Right lung (tissue), 10 donors: ENCODE measurements at places on chromosomes 2 and 18.

DNA sequence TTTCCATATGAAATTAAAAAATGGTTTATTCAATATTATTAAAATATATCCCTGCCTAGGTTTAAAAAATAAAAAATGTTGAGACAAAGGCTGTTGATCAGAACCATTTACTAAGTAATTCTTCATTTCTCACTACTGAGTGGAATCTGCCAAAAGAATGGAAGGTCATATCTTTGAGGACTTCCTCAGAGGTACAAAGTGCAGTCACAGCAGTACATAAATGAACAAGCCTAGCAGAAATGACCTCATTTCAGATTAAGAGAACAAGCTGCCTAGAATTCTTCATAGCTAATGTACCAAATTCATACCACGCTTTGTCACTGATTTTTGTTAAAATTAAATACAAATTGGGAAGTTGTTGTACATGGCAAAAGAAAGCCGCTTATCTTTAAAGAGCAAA lies 318.9 kb upstream of the TFPI start:
- DNase-seq = no peak

DNA sequence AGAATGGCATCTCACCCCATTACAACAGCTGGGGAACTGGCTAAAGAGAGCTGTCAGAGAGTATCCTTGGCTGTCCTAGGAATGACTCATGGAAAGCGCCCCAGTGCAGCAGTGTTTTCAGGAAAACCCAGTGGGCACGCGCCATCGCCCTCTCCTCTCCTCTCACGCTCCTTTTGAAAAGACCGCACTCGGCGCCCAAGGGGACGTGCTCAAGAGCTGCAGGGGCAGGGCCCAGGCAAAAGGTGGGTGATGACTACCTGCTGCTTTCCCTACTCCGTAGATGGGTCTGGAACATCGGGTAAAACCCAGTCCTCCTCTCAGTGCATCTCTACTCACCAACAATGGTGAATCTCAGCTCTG lies 68.1 kb downstream of the EMILIN2 start:
- DNase-seq = no peak

- no peak for DNase-seq
These were observed 153.7 kb upstream of the SERTAD2 start for GRCh38 chr2:64807417-64807816.

DNA sequence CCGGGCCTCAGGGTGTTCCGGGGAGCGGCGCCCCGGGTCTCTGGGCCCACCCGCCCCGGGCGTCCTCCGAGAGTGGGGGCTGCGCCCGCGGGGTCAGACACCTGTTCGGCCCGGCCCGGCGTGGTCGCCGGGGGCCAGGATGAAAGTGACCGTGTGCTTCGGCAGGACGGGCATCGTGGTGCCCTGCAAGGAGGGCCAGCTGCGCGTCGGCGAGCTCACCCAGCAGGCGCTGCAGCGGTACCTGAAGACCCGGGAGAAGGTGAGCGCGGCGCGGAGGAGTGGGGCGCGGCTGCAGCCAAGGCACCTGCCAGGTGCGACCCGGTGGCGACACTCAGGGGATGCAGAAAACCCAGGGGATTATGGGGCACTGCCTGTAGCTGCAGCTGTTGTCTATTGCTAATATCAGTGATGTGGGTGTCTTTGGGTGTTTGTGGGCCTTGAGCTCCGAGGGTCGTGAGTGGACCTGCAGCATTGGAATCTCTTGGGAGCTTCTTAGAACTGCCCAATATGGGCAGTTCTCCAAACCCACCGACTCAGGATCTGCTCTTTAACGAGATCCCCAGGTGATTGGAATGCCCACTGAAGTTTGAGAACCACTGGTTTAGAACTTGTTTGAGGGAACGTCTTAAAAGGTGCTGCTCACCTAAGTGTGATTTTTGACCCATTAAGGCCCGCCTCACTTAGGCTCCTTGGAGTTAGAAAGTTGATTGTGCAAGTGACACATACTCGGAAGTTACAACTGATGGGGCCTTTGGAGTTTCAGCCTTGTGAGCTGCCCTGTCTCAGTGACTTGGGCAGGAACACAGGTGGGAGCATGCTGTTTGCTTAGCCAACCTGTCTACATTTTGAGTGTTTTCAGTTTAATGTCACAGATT lies 823 bp downstream of the PARD3B start:
- DNase-seq = no peak

- DNase-seq = no peak
These were observed 16.8 kb upstream of the TMEM131 start for GRCh38 chr2:98012561-98012991.

- DNase-seq = no peak
These were observed 33.7 kb downstream of the ABI2 start for GRCh38 chr2:203361922-203362321.

DNA sequence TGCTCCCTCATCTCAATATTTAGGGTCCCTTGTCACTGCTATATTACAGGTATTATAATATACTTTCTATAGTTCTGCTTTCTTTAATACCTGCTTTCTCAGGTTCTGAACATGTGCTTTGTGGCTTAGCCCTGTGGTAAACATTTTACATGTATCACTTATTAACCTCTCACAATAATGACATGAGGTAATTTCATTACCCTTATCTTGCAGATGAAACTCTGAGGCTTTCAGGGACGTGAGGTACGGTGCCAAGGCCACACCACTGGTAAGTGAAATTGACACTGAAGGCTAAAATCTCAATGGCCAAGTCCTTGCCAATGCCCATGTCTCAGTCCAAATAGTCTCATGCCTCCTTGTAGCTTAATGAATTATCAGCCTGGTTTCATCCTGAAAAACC lies 21.7 kb downstream of the LINC00305 start:
- no peak for DNase-seq

DNA sequence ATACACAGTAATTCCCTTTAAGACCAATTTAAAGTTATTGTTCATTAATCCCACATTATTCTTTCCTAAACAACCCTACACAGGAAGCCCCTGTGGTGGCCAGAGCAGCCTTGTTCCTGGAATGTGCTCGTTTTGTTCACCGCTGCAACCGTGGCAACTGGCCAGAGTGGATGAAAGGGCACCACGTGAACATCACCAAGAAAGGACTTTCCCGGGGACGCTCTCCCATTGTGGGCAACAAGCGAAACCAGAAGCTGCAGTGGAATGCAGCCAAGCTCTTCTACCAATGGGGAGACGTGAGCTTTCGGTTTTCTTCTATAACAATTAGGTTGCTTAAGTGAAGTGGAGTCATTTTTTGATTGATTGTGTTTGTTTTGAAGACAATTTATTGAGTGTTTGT lies 101.0 kb downstream of the UNC80 start:
- peak; percentile 19 for DNase-seq

DNA sequence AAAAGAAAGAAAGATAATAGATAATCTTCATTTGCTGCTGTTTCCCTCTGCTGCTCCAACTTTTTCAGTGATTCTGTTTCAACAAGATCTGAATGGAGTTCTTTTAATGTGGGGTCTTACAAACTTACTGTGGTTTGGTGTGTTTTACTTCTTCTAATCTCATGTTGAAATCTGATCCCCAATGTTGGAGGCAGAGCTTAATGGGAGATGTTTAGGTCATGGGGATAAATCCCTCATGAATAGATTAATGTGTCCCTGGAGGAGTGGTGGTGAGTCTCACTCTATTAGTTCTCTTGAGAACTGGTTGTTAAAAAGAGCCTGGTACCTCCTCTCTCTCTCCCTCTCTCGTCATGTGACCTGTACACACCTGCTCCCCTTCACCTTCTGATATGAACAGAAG lies 442.4 kb downstream of the EPHA4 start:
- no peak for DNase-seq

DNA sequence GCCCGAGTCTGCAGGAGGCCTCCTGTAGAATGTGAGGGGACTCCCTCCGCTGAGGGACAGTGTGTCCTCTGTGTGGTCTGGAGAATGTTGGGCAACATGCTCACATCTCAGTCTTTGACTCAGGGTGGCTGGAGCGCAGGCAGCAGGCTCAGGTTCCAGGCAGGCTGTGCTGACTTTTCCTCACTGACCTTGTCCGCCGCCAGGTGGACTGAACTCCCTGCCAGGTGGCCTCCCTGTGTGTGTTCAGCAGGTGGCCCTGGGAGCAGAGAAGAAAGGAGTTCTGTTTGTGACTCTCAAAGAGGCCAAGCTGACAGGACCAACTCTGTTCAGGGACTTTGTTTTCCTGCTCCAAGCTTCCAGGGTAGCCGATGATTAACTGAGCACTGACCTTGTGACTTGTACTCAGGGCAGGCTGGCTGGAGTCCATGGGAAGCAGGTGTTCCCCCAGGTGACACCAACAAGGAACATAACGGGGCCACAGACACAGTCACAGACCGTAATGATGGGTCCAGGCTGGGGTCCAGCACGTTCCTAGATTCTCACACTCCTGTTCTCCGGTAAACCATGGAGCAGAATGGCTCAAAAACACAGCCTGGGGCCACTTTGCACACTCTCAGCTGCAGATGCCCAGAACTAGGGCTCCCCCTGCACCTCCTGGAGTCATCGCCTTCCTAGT lies 439.8 kb downstream of the RNF144A start:
- no peak for DNase-seq

GRCh38 chr2:100161945-100162620 lies 19.7 kb upstream of the AFF3 start:
- DNase-seq = peak; percentile 41
